ENCODE measurements at places on chromosomes 1 and 21.

DNA sequence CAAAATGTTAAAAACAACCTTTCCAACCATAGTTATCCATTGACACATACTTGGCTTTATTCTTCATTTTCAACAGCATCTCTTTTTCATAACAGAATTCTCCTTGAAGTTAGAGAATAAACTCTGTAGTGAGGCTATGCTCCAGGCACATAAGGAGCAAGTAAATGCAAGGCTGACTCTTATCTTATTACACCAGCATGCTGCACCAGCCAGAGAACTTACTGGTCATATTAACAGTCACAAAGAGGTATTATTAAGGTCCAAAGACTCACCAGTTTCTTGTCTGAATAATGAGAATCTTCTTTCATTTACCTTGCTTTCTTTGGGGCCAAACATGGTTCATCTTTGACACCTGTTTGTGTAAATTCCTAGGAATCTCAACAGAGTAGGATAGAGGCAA lies 71.3 kb upstream of the IVNS1ABP start:
- no peak for DNase-seq

GRCh38 chr1:81304187-81304586 lies 496.5 kb upstream of the ADGRL2 start:
- no peak for DNase-seq

GRCh38 chr1:93614986-93615581 lies 66.6 kb downstream of the BCAR3 start:
- peak; percentile 72 for DNase-seq

GRCh38 chr1:10975567-10976326 lies 36.7 kb upstream of the TARDBP start:
- DNase-seq = no peak

DNA sequence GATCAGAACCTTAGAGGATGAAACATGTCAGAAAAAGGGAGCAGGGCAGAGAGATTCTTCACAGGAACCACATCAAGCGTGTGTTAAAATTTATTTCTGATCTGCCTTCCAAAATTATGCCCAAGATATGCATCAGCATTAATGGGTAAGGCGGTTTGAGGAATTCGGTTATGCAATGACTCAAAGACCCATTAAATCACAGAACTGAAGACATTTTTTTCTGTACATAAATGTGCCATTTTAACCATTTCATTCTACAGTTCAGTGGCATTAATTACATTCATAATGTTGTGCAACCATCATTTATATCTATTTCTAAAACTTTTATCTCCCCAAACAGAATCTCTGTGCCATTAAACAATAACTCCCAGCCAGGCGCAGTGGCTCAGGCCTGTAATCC lies 43.4 kb downstream of the CNST start:
- DNase-seq = no peak

All from stimulated activated CD4-positive, alpha-beta T cell treated with anti-CD3 and anti-CD28 coated beads, Interleukin-1b, Interleukin-23, amount 100 ng/mL, for 48 hours (primary cell).